Activated CD4-positive, alpha-beta T cell treated with anti-CD3 and anti-CD28 coated beads for 1 hour (primary cell): ENCODE measurements at places on chromosomes 7 and 10.

- DNase-seq = no peak
Observed at GRCh38 chr10:11437391-11438142, 173.9 kb downstream of the USP6NL start.

- no peak for DNase-seq
Observed at GRCh38 chr10:35184527-35185171, 58.0 kb downstream of the CREM start.

- no peak for DNase-seq
Observed at GRCh38 chr10:78437407-78437768, 403.7 kb downstream of the RPS24 start.

DNA sequence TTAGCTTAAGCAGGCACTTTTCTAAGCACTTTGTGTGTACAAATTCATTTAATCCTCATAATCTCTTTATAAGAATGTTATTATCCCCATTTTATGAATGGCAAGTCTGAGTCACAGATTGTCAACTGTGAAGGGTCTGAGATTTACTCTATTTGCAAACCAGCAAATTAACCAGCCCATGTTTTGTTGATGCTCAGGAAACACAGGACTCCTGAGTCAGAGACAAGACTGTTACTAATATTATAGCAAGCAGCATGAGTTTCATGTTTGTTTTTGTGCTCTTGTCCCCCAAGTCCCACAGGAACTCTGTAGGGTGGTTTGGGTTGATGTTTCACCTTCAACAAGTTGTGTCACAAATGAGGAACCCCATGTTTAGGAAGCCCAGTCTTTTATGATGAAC, 182.0 kb upstream of the PPP1R3A start:
- no peak for DNase-seq

DNA sequence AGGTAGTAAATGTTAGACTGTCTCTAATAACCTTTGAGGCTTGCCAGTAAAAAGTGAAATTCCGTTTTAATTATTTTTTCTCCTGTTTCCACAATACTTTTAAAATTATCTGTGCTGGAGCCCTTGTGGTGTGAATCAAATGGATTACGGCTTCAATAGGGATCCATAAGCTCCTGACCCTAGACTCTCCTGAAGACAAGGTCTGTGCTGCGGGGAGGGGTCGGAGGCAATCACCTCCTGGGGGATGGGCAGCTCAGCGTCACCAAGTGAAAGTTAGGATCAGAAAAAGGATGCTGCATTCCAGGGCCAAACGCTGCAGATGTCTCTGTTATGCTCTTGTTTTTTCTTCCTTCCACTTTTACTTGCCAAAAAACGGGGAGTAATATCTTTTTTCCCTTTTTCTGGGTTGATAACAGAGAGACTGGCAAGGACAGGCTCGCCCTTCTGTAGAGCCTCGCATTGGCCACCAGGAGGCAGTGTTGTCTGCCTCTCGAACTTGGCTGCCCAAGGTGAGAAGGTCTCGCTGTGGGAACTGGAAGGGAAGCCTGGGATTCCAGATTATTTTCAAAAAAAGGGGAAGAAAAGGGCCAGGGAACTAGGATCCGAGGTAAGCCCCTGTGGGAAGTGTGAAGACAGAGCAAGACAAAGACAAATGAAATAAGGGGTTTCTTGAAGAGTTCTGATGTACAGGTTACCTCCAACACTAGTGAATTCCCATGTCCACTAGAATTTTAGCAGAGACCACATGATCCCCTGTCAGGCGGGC, 621.9 kb downstream of the ACTR3B start:
- no peak for DNase-seq

- no peak for DNase-seq
Observed at GRCh38 chr7:112272921-112273561, 66.5 kb downstream of the ZNF277 start.

- no peak for DNase-seq
Observed at GRCh38 chr7:87866089-87866488, 10.1 kb downstream of the SLC25A40 start.

GRCh38 chr7:151632750-151633515, 113.2 kb upstream of the RHEB start:
- peak; percentile 39 for DNase-seq

DNA sequence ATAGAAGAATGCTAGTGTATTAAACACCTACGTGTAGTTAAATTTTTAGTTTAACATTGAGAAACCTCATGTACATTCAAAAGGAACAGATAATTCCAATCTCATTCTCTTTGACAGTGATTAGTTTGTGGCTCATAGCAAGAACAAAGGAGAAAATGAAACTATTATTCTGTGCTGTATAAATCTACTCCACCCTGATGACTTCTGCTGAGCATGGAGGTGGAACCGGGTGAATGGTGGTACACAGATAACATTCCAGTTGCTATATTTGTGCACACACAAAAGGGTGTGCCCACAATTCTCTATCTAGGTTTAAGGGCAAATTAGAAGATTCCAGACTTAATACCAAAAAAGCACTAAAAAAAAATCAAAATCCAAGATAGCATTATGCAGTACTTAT, 17.0 kb upstream of the RALA start:
- no peak for DNase-seq

GRCh38 chr7:34596887-34597286, 61.1 kb upstream of the NPSR1 start:
- no peak for DNase-seq

- no peak for DNase-seq
Observed at GRCh38 chr10:89591111-89591795, 53.8 kb downstream of the PANK1 start.

DNA sequence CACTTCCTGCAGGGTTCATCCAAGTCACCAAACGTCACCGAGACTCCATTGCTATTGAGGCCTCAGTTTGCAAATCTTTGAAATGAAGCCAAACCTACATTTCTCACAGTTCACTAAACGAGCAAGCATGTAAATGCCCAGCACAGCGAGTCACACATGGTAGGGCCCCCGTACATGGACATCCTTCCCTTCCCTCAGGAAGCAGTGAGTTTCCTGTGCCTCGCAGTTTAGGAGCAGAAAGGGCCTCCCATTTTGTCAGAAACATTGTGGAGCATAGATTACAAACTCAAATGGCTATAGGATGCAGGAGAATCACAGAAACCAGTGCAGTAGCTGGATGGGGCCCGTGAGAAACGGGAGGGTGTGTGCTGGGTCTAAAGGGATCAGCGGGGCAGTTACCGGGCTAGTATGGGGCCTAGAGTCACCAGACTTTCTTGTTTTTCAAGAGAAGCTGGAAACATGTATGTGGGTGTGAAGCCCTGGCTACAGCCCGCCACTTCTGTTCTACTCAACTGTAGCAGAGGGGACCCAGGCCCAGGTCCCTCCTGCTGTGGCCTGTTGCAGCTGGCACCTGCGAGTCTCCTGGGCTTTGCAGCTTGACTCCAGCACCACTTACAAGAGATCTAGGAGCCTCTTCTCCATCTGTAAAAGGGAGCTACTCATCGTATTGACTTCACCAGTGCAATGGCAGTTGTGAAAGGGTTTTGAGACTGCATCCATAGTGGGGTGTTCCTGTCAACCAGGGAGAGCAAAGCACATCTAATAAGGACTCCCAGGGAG, 14.2 kb upstream of the SLC18A3 start:
- DNase-seq = no peak
